CD4-positive, alpha-beta T cell treated with Interleukin-2 at 100 ng/mL for 4 hours (primary cell): ENCODE measurements at places on chromosomes 12 and 14.

DNA sequence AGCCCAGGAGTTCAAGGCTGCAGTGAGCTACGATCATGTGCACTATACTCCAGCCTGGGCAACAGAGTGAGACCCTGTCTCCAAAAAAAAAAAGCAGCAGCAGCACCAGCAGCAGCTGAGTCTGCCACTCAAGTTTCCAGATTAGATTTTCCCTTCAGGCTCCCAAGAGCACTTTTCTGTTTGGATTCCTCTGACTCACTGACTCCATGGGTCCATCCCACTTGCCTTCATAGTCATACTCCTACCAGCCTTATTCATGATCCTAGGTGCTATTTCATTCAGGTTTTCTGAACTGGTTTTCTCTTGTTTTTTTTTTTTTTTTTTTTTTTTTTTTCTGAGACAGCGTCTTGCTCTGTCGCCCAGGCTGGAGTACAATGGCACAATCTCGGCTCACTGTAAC is 6.8 kb upstream of the TWF1 start:
- DNase-seq, result no peak

- no peak for DNase-seq
Observed at GRCh38 chr14:86141966-86142365, 612.0 kb downstream of the FLRT2 start.

DNA sequence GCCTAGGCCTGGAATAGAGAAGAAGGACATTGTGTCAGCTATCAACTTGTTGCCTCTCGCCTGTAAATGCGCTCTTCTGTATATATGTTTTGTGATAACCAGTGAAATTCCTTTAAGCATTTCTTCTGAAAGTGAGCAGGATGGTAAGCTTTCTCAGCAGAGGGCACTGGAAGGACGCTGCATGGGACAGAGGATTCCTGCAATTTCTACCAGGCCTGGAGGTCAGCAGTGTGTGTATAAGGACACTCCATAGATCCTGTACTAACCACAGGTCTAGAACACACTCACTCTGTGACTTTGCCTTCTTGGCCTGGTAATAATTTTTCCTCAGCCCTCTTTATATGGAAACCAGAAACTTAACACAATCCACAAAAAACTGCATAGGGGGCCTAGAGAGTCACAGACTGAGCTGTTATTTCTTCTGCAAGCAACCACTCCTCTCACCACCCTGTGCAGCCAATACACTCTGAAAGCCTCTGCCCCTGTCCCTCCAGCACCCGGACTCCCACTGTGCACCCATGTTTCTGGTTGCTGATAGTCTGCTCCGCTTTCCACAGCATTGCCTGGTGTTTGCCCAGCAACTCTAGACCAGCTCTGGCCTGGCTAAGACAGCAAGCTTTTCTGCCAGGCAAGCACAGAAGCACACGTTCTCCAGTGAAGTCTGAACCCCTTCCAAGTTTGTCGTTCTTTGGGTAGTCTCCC is 94.0 kb upstream of the RMST start:
- no peak for DNase-seq

DNA sequence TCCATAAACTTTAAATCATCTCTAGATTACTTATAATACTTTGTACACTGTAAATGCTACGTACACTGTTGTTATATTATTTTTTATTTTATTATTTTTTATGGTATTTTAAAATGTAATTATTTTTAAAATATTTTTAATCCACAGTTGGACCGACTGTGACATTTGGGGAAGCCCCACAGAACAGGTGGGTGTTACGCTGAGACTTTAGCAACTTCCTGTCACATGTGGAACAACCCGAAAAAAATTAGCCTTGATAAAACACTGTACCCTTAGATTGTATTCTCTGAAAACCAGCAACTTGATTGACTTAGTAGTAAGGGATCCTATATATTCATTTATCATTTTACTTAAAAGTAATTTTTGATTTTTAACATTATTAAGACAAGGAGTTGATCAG is 1755.7 kb upstream of the SEL1L start:
- DNase-seq, result no peak

GRCh38 chr14:51035611-51036192 is 59.2 kb downstream of the TRIM9 start:
- no peak for DNase-seq

GRCh38 chr12:100823963-100824362 is 29.4 kb downstream of the ANO4 start:
- DNase-seq, result no peak

GRCh38 chr14:98742001-98742400 is 530.0 kb downstream of the BCL11B start:
- DNase-seq, result no peak

- peak; percentile 12 for DNase-seq
Observed at GRCh38 chr12:122834104-122834920, 945 bp upstream of the HIP1R start.

DNA sequence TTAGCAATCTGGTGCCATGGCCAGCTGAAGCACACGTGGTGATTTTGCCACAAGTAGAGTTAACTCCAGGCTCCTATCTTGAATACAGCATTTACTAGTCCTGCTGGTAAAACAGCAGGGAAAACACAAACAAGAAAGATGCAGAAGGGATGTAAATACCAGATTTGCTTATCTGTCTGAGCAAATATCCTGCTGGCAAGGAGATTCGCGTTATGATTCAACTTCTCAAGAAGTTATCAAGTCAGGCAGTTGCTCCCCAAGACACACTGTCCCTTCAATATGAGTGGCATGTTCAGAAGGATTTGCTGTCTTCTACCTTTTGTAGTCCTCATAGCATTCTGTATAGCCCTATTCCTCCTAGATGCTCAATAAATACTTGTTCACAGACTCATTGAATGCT is 171.2 kb upstream of the EGLN3 start:
- DNase-seq, result no peak

DNA sequence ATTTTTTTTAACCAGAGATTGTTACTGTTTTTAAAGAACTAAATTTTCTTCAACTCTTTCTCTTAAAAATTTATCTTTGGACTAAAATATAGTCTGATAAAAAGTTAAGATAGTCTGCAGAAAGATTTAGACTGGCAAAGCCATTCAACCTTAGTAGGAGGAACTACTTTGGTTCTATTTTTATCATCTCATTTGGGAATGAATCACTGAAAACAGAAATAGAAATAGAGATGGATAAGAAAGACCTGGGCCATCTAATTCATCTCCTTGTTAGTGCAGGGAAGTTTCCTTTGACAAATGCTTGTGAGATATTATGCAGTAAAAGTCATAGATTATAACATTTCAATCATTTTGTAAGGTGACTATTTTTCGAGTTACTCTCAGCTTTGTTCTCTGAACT is 263.2 kb upstream of the NPAS3 start:
- no peak for DNase-seq

- DNase-seq, result no peak
Observed at GRCh38 chr12:131613678-131614077, 97.2 kb upstream of the SFSWAP start.

GRCh38 chr12:32533971-32534590 is 134.7 kb downstream of the FGD4 start:
- DNase-seq, result no peak

DNA sequence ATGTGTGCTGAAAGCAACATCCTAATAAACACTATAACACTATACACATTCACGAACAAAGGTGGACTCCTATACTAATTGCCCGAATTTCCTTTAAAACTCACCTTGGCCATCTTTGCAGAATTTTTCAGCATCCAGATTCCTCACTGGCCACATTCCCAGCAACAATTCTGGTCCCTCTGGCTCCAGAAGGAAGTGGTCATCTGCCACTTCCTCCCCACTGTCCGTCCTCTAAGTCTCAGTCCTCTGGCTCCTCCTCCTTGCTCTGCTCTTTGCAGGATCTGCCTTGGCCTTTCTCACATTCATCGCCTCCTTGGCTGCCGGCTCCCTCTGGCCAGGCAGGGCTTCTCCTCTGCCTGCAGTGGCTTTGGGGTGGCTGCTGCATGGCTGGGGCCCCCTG is 426.0 kb downstream of the FUT8 start:
- no peak for DNase-seq
